ENCODE measurements at places on chromosomes 7 and 10. TPM values are rescaled to one million over a fixed set of nuclear protein-coding genes. Genes with fewer than 3 reads are reported as not detected.

The DOCK1 gene
- 48.4 TPM for total RNA-seq

DNA sequence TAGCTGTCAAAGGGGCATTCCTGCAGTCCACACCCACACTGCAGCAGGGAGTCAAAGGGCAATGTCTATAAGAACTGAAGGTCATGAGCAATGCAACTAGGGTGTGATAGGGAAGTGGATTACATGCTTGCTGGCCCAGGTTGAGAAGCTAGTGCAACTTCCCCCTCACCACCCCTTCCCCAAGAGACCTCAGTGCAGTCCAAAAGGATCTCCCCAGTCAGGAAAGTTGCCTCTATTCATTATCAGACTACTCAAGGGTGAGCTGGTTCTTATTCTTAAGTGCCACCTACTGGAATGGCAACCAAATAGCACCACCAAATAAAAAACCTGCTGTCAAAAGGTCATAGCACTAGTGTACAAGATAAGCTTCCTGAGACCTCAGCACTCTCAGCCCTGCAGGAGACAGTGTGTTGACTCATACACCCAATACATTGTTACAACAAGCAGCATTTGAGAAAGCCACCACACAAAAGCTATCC lies 28.2 kb downstream of the MTERF1 start:
- peak; percentile 92 for DNase-seq

The CDK14 gene
- total RNA-seq: 9.5 TPM

DNA sequence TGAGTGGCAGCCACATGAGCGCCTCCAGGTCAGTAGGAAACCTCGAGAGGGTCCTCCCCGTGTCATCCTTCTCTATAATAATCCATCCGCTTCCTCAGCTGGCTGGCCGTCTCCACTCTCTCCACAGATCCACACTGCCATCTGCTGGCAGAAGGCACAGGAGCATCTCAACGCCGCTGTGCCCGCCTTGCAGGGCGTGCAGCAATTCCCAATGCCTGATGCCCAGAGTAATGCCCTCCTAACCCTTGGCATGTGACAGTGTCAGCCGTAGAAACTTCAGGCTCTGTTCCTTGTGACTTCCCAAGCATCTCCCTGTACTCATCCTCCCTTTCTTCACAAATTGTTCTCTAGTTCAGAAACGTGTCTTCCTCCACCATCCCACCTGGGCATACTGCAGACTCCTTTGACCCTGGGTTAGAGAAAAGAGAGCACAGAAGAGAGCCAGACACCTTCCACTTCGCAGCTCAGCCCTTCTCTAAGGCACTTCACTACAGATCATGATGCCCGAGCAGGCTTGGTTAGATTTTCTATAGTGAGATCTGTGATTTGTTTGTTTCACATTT lies 70.8 kb downstream of the XPNPEP1 start:
- no peak for DNase-seq

The ABCB4 gene
- total RNA-seq: not detected

- no peak for DNase-seq
These were observed 24.5 kb upstream of the ZNF488 start for GRCh38 chr10:47408606-47409005.

DNA sequence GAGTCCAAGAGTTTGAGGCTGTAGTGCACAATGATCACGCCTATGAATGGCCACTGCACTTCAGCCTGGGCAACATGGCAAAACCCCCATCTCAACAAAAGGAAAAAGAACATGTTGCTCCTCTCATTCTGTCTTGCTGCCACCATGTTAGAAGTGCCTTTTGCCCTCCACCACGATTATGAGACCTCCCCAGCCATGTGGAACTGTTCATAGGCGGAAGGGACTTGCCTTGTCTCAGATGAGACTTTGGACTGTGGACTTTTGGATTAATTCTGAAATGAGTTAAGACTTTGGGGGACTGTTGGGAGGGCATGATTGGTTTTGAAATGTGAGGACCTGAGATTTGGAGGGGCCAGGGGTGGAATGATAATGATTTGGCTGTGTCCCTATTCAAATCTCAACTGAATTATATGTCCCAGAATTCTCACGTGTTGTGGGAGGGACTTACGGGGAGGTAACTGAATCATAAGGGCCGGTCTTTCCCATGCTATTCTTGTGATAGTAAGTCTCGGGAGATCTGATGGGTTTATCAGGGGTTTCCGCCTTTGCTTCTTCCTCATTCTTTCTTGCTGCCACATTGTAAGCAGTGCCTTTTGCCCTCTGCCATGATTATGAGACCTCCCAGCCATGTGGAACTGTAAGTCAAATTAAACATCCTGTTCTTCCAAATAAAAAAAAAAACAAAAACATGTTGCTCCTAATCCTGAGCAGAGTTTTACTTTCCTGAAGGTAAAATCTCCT lies 22.3 kb downstream of the DLG5 start:
- no peak for DNase-seq

- no peak for DNase-seq
These were observed 38.5 kb upstream of the MSMB start for GRCh38 chr10:46084321-46085165.

The CRYGN gene
- not detected for total RNA-seq

The ANKMY2 gene
- 10.2 TPM for total RNA-seq

The TEX47 gene
- total RNA-seq: not detected

DNA sequence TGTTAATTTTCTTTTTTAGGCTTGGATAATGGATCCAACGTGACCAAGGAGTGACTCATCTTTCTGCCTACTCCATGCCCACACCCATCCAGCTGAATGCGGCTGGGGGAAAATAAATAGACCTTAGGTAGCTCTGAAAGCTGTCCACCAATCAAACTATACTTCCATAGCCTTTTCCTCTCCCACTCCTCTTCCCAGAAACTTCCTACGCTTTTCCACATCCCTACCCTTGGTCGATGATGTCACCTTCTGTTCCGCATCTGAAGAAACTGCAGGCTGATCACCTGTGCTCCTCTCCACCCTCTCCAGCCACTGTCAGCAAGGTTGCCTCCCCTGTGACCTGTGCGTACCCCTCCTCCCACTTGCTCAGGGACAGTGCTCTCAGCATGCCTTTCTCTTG lies 359.8 kb upstream of the KLF6 start:
- no peak for DNase-seq
